ENCODE measurements at places on chromosomes 12 and 14.

- no peak for DNase-seq
Measured at GRCh38 chr12:28610401-28611114, 420.3 kb downstream of the CCDC91 start.

GRCh38 chr14:74955229-74956026 is at the start of gene PGF:
TSS of gene PGF (minus strand) at chr14:74955597. CDS start at chr14:74955242, 355 bp downstream.
- DNase-seq: peak; percentile 14

GRCh38 chr14:54486685-54487084 is 2.1 kb downstream of the GMFB start:
- DNase-seq: no peak

- DNase-seq: no peak
Measured at GRCh38 chr14:69532561-69533340, 41.9 kb downstream of the CCDC177 start.
